ENCODE measurements at places on chromosomes 7 and 10. TPM values are rescaled to one million over a fixed set of nuclear protein-coding genes. Genes with fewer than 3 reads are reported as not detected.

The GLRX3 gene
- total RNA-seq: 233 TPM

The TAS2R4 gene
- 0.12 TPM for total RNA-seq

The CNTNAP2 gene
- total RNA-seq: 0.10 TPM

The LEP gene
- total RNA-seq: not detected

The ZNF92 gene
- 4.6 TPM for total RNA-seq

The DYDC2 gene
- not detected for total RNA-seq

All from A549 treated with Hydrocortisone at 1 μM for 4 hours (cell line).